Cerebellar nuclear complex (tissue), 1 donor: ENCODE measurements at places on chromosomes 5 and 9.

GRCh38 chr9:31535651-31536050, 848.8 kb upstream of the ACO1 start:
- no peak for DNase-seq

DNA sequence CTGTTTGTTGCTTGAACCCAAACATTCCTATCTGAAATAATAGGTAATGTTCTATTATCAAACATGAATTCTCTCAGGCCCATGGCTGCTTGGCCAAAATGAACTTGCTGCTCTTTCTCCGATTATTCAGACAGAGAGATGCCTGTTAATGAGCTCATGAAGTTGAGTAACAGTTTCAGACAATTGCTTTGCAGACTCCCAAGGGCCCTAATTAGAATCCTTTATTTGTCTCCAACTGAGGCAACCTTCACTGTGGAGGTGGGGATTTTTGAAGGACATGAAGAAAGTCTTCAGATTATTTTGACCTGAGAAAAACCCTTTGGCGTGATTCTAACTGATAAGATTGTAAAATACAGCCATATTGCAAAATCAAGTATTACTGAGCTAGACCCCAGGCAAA, 466.7 kb downstream of the NFIB start:
- no peak for DNase-seq

GRCh38 chr9:79001012-79001411, 570.8 kb upstream of the TLE4 start:
- no peak for DNase-seq

DNA sequence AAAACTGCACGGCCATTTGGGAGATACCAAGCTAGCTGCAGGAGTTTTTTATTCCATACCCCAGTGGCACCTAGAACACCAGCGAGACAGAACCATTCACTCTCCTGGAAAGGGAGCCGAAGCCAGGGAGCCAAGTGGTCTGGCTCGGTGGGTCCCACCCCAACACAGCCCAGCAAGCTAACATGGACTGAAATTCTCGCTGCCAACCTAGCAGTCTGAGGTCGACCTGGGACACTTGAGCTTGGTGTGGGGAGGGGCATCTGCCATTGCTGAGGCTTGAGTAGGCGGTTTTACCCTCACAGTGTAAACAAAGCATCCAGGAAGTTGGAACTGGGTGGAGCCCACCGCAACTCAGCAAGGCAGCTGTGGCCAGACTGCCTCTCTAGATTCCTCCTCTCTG, 108.9 kb upstream of the CHD1 start:
- DNase-seq = no peak

DNA sequence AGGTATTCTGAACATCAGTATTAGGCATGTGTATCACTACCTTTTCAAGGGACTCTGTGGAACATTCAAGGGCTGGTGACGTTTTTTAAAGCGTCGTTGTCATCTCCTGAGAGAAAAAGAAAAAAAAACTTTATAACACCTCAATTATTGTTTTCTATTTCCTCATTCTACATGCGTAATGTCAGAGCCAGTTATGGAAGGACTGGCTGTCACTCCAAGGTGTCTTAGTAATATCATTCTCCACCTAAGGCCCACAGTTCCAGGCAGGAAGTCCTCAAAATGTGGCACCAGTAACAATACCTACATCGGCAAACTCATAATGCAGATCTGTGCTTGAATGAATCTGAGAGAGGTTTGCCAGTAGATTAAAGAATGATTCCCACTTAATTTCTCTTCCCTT, 210.2 kb downstream of the SAXO1 start:
- DNase-seq = no peak

- DNase-seq = no peak
Measured at GRCh38 chr9:3191715-3192114, 334.1 kb downstream of the RFX3 start.

GRCh38 chr5:949815-950560, 57.3 kb downstream of the TRIP13 start:
- no peak for DNase-seq

GRCh38 chr5:172571413-172571812, 69.7 kb upstream of the NEURL1B start:
- DNase-seq = no peak

DNA sequence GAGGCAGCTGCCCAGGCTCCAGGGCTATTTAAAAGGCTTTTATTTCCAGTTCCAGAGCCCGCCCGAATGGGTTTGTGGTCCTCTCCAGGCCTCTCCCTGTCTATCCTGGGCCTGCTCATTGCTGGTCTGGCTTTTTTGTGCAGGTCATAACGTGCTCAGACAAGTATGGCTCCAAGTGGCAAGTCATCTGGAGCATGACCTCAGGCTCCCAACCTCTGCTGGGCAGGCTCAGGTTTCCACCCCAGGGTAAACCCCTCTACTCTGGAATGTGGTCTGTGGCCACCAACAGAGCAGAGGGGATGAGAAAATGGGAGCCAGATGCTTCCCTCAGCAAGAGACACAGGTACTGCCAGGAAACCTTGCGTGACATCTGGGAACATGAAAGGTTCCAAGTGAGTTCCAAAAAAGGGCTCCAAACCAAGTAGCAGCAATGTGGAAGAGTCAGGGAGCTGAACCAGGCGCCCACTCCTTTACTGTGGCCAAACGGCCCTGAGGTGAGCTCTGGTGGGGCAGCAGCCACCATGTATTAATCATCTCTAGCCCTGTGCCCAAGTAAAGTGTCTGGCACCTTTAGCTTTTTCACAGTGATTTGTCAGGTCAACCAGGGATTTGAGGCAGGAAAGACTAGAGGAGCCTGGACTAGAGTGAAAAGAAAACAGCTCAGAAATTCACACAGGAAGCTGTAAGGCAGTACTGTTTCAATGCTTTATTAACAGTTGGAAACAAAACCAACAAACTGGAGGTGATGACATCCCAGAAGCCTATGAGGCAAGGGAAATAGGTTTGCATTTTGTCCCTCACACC, 25.7 kb downstream of the PCDHGC5 start:
- no peak for DNase-seq

- DNase-seq = no peak
Measured at GRCh38 chr5:143932584-143932983, 120.6 kb downstream of the HMHB1 start.

GRCh38 chr9:38227061-38227540, 158.1 kb upstream of the SHB start:
- DNase-seq = no peak

- DNase-seq = no peak
Measured at GRCh38 chr9:69516353-69517322, 155.5 kb downstream of the APBA1 start.

- no peak for DNase-seq
Measured at GRCh38 chr5:82754759-82755158, 322.4 kb downstream of the TMEM167A start.

DNA sequence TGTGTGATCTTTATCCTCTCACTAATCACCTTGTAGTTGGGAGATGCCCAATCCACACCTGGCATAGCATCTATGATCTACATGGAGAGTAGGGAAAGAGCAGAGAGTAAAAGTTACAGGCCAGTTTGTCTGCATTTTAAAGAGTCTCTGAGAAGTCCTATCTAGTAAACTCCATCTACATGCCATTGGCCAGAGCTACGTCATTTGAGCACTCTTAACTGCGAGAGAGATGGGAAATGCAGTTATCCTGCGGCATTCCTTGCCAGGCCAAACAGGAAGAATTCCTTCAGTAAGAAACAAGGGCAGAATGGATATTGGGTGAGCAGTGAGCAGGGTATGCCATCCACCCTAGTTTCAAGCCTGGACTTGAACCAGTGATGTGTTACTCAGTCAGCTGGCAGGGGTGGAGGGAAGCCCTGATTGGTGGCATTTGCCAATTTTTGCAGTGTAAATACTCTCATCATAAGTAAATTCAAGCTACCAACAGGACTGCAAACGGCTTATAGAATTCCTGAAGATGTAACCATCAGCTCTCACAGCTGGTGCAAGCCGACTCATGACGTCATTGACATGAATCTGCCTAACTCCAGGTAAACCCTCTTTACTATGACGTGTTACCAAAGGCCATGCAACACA, 156.8 kb upstream of the MSX2 start:
- no peak for DNase-seq

DNA sequence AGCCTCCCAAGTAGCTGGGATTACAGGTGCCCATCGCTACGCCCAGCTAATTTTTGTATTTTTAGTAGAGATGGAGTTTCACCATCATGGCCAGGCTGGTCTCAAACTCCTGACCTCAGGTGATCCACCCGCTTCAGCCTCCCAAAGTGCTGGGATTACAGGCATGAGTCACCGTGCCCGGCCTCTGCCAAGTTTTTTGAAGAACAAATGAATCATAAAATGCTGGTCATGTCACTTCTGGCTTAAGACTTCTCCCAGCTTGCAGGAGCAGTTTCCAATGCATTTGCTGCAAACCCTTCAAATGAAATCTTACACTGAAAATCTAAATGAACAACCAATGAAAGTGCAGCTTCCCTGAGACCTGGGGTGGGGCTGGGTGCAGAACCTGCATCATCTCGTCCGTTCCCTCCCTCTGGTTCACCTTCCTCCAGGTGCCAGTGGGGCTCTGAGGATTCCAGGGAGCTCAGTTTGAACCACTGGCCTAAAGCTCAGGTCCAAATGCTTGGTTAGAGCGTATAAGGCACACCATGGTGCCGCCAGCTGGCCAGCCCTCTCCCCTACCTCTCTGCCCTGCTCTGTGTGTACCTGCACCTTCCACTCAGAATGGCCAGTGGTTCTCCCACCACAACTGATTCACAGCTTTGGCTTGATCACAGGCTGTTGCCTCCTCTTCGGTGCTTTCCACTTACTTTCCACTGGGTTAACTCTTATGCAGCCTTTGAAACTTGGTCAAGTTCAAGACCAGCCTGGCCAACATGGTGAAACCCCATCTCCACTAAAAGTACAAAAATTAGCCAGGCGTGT, 39.8 kb upstream of the FUBP3 start:
- DNase-seq = no peak

- DNase-seq = no peak
Measured at GRCh38 chr9:32350682-32351081, 33.8 kb upstream of the ACO1 start.

GRCh38 chr9:76704593-76705204, 59.5 kb upstream of the PCA3 start:
- no peak for DNase-seq

DNA sequence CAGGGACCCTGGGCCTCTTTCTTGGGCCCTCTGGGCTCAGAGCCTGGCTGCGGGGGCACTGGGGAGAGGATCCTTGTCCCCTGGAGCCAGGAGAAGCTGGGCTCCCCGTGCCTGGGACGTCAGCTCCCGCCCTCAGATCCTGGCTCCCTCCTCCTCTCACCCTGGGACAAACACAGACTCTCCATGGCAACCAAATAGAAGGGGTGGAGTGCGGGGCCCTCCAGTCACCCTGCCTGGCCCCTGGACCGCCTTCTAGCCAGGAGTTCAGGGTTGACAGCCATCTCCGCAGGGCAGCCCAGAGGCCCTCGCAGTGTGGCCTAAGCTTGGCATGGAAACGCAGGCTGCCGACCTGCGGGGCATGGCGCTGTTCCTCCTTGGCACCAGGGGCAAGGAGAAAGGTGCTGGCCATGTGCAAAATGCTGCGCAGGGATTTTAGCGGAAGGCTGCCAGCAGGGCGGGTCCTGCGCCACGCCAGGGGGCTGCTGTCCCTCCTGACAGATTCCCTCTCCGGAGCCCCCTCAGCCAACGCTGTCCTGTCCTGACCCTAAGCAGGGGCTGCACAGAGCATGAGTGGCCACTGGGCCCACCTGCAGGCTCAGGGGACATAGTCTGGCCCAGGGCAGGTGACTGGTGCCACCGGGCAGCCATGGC, 1.0 kb downstream of the ZDHHC11 start:
- no peak for DNase-seq

DNA sequence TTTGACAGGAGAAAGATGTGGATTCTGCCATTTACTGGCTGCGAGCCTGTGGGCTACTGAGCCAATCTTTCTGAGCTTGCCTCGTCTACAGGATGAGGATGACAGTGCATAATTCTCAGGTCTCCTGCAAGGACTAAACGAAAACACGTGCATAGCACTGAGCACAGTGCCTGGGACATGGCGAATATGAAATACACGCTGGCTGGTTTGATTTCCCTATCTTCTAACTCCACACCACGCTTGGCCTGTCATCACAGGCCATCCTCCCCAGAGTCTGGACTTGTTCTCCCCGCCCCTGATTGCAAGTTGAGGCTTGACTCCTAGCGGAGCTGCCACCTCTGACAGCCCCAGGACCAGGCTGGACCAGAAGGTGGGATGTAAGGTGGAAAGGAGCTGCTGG, 37.9 kb downstream of the ARPC5L start:
- no peak for DNase-seq

DNA sequence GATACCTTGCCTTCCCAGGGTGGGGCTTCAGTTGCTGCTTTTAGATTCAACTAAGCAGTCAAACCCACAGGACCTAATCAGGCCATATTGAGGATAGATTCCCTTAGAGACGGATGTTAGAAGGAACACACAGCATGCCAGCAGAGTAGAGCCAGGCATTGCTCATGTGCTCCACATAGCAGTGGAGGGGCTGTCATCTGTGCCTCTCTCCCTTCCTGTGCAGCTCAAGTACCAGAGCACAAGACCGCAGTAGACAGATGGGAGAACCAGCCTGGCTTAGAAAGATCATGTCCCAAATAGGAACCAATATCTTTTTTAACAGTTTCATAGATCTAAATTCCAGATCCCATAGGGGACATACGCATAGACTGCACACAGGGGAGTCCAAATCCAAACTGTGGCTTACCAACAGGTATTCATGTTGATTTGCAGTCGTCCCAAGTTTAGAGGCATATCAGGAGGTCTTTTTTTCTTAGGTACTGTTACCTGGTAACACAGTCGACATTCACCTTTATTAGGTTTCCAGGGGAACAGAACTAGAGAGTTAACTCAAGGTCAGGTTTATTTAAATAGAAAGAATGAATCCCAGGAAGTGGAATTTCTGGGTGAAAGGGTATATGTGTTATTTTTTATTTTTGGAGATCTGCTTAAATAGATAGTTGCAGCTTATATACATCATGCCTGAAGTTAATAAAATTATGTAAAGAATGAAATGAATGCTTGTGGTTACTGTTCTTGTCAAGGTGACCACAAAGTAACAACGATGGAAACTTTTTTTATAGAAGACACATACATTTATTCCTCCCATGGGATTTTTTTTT, 43.5 kb upstream of the PCAT7 start:
- no peak for DNase-seq

- no peak for DNase-seq
Measured at GRCh38 chr5:88656221-88656950, 226.6 kb downstream of the MEF2C start.
